ENCODE measurements at places on chromosomes 4 and X.

DNA sequence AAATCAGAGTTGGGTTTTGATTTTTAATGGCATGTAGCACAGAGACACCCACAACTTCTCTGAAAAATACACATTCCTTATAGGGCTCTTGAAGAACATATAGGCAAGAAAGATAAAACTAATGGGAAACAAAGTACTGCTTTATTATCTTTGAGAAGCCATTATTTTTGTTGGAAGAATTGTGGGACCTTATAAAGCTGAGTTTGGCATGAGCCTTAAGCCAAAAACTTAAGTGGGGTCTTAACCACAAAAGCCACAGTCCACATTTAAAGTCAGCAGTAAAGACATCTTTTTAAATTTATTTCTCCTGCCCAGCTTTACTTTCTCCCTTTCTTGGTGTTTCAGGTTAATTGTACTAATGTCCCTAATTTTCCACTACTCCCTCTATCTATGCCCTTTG is 1297.3 kb downstream of the C4orf33 start:
- no peak for DNase-seq

GRCh38 chrX:49276671-49277534 is 7.3 kb downstream of the PPP1R3F start:
- DNase-seq: no peak

DNA sequence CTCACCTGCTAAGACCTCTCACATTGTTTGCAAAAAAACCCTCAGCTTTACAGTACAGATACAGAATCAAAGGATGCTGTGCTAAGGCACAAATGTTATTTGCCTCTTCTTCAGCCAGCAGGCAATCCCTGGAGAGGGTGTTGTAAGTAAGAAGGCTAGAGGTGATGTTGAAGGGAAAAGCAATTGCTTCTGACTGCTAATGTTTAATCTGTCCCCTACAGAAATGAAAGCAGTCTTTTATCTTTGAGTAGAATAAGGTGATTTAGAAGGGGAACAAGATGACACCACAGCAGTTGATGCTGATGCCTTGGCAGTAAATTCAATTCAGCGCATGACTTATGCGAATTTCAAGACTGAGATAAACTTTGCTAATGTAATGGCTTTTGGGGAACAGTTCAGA is 1064.8 kb upstream of the IGFBP7 start:
- DNase-seq: no peak

GRCh38 chr4:79980448-79980847 is 92.6 kb downstream of the ANTXR2 start:
- DNase-seq: no peak

GRCh38 chrX:8204943-8205342 is 33.9 kb upstream of the VCX2 start:
- no peak for DNase-seq

- no peak for DNase-seq
Observed at GRCh38 chr4:87049508-87049907, 114.7 kb downstream of the AFF1 start.

DNA sequence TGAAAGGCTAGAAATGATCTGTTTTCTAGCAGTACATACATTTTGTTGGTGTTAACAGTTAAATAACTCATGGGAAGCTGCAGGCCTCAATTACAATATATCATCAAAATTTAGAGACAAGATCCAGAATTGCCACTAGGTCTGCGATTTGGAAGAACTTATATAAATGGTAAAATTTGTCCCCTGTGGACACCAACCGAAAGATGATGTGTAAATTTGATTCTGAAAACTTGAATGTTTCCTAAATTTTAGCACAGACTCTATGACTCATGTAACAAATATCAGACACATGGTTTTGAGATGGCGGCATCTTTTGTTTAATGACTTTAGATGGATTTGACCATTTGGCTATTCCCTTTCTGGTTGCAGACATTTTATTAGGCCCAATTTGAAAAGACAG is 6.0 kb upstream of the HPGDS start:
- no peak for DNase-seq

DNA sequence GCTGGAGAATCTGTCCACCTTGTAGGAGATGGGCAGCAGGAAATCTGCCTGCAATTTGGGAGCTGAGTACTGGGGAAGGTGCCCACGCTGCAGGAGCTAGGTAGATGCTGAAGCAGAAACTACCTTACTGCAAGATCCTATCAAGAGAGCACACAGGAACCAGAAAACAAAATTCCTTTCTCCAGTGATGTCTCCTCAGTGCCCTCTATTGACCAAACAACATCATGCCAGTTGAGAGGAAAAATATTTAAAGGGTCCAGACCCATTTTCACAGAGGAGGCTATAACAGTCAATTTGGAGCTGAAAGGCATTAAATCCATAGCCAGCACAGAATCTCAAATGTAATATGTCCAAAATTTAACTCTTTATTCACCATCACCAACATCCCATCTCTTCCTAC is 406.8 kb downstream of the SLITRK2 start:
- no peak for DNase-seq

DNA sequence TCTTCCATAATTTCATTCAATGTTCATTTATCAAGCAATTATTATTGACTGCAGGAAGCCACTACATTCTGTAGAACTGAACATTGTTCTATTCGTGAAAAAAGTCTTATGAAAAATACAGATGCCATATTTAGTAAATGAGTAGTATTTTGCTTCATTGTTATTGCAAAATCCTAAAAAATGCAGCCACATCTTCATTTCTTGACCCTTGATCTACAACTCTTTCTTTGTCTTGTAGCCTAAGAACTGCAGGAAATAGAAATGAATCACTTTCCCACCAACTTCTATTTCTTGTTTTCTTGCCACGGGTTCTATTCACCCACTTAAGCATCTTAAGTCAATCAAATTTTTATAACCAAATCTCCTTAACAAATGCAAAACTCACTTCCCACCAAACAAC is 63.3 kb downstream of the KCNIP4 start:
- no peak for DNase-seq

- DNase-seq: peak; percentile 7
Observed at GRCh38 chrX:27555514-27555913, 34.6 kb upstream of the DCAF8L2 start.

GRCh38 chr4:19888587-19888986 is 363.1 kb upstream of the SLIT2 start:
- DNase-seq: no peak
